D721Med (cell line): ENCODE measurements at places on chromosomes 11 and 22.

DNA sequence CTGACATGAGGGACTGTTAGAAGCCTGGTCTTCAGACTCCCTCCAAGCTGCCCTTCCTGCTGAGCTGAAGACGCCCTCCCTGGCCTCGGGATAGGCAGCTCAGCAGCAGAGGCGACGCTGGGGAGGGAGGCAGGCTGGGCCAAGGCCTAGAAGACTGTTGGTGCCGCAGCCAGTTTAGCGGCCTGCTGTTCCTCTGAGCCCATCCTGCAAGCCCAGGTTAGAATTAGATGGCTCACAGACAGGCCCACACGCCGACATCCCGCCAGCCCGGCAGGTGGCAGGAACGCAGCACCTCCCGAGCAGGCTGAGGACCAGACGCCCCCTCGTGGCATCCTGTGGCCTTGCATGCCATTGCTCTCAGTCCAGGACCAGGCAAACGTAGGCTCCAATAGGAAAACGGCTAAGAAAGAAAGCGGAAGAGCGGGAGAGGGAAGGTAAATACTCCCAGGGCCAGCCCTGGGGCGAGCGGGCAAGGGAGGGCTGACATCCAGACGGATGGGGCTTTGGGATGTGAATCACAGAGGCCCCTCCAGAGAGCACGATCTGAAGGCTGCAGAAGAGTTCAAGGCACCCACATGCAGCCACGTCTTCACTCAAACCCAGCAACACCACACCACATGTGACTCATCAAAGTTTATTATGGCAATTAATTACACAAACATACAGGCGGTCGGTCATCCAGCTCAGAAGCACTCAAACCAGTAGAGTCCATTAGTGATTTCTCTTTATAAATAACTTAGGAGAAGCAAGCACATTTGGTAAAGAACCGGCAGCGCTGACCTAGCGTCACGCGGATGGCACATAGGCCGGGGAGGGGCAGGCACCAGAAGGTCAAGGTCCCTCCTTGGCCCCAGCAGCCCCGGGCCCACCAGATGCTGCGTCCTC, 27.6 kb downstream of the CD5 start:
- peak; percentile 100 for DNase-seq

GRCh38 chr11:87141980-87142514, 104.3 kb downstream of the TMEM135 start:
- DNase-seq, result no peak

- DNase-seq, result no peak
Observed at GRCh38 chr11:72773291-72773690, 20.6 kb downstream of the STARD10 start.

DNA sequence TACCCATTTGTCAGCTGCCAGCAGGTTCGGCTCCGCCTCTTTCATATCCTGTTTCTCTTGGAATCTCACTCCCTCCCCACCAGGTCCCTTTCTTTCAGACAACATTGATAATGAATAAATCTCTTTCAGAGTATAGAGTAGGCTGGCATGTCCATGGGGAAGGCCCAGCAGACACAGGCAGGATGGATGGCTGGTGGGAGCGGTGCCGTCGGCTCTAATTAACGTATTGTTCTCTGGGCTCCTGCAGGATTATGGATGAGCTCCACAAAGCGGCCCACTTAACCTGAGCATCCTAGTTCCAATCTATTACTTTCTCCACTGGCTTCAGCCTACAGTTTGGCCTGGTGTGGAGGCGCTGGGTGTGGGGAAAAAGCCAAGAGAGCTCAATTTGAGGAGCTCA, 588.0 kb downstream of the BUD13 start:
- DNase-seq, result no peak

DNA sequence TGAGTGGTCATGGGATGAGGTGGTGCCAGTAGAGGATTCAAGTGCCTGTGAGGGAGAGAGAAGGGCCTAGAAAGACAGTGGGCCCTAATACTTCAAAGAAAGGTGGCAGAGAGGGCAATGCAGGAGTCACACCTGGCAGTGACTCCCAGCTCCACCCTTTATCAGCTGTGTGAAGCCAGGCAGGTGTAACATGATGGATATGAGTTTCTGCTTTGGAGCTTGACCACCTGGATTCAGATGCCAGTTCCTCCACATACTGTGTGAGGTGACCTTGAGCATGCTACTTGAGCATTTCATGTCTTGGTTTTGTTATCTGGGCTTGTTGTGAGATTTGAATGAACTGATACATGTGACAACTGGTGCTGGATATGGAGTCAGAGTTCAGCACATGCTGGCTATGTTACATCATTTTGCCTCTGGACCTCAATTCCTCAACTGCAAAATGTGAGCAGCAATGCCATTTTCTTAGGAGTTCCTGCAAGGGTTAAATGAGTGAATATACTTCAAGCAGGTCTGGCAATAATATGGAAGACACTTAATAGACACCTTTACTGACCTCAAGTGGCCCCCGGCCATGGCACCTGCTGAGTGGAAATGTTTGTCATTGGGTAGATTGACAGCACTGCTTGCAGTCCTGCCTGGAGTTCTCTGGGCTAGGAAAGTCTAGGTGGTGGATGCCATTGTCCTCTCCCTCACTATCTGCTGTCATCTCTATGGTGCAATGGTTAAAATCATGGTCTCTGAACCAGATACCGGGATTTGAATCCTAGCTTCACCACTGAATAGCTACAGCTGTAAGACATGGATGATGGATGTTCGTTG, 83.3 kb downstream of the MICAL2 start:
- DNase-seq, result no peak

GRCh38 chr11:114447892-114448291, 8.6 kb downstream of the REXO2 start:
- no peak for DNase-seq

DNA sequence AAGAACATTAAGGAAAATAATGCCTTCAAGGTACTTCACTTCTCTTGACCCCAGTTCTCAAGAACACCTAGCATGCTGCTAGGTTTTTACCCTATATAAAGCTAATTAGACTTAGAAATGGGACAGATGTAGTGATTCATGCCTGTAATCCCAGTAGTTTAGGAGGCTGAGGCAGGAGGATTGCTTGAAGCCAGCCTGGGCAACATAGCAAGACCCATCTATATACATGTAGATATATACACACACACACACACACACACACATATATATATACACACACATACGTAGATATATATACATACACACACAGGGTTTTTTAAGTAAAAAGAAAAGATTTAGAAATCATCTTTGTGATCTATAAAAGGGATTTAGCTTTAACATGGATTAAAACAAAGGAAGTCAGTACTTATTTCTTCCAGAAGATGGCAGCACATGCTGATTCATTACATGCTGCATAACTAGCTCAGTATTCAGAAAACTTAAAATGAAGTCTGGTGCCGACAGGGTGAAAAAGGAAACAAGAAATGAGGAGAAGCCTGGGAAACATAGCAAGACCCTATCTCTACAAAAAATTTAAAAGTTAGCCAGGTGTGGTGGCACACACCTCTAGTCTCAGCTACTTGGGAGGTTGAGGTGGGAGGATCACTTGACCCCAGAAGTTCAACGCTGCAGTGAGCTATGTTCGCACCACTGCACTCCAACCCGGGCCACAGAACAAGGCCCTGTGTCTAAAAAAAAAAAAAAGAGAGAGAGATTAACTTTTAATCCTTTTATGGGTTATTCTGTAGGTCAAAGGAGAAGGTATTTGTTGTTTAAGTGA, 28.5 kb upstream of the RBX1 start:
- no peak for DNase-seq

DNA sequence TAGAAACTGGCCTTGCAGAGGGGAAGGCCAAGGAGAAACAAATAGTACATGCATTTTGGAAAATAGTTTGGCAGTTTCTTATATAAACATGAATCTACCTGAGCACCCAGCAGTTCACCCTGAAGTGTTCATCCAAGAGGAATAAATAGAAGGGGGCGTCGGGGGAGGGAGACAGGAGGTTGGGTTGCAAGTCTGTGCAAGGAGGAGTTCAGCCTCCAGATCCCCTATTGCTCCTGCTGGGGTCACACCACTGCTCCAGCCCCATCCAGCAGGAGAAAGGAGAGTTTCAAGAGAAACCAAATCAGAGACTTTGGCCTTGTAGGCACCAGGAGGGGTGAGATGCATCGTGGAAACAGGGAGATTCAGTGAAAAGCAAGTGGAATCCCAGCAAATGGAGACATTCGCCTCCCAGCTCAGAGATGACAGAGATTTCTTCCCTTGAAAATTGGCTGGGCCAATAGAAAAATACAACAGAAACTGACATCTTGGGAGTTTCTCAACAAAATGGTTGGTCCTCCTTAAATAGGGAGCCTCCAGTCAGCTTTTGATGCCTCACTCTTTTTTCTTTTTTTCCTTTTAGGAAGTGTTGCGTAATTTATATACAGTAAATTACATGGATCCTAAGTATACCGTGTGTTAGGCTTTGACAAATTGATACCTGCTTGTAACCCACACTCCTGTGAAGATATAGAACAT, 34.1 kb downstream of the OTOG start:
- DNase-seq, result no peak

DNA sequence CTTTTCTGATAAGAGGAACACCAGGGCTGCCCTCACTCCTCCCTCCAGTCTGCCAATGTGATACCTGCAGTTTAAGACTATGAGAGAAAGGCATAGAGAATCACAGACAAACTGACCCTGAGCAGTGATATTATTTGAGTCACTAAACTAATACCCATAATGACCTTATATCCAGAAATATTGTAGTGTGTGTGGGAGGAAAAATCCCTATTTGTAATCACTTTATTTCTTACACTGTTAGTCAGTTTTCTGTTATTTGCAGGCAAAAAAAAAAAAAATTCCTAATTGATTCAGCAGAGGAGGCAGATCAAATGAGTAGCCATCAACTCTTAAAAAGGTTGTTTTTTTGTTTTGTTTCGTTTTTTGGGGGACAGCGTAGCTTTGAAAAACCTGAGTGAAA, 82.5 kb downstream of the MAML2 start:
- DNase-seq, result no peak

DNA sequence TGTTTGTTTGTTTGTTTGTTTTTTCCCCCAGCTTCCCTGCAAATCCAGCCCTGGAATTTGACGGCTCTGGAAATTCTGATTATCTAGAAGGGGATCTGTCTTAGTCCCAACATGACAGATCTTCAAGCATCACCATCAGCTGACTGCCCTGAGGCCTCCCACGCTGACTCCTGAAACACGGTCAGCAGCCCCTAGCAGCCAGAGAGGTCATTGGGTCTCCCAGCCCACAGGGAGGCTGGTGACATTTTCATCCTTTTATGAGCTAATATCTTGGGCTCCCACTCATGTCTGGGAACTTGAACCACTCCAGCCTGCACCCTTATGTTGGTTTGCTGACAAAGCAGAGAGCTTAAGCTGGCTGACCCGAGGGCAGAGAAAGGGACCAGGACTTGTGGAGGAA, 66.0 kb upstream of the TIMP3 start:
- no peak for DNase-seq

DNA sequence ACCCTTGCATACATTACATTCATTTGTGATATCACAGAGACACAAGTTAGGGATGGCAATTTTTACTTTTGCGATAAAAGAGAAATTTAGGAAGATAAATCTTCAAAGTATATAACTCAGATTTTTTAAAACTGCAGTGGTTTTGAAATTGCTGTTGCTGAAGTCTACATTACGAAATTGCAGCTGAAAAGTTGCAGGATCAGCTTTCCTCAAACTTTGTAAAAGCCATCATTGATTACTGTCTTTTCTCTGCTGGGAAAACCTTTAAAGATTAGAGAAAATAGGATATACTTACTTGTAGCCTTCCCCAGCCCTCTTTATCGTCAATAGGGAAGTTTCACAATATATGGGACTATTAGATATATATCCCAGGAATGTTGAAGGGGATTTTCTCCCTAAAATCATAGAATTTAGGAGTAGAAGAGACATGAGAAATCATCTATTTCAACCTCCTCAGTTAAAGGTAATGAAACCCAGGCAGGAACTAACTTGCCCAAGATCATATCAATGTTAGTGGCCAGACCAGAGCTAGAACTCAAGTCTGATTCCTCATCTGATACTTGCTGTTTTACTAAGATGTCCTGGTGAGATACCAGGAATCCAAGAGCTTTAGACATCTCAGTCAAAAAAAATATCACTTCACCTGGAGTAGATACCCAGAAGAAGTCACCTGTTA, 10.4 kb upstream of the AGBL2 start:
- DNase-seq, result no peak

GRCh38 chr22:33766091-33766490, 154.2 kb downstream of the LARGE1 start:
- DNase-seq, result no peak

- no peak for DNase-seq
Observed at GRCh38 chr11:110463153-110463552, 33.4 kb downstream of the FDX1 start.

DNA sequence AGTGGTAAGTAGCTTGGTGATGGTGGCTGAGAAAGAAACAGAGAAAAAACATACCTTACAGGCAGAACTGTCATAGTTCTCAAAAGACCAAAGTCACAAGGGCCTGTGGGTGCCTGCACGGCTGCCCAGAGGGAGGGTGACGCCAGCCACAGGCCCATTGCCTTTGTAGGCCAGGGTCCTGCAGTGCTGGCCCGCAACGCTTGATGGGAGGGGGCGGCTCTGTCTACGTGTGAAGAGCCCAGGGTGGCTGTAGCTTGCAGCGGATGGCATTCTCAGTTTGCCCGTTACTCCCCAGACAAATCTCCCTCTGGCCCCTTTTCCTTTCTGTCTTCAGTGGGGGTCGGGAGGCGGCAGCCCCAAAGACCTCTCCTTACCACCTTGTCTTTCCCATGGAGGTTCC, 24.7 kb upstream of the B3GAT1 start:
- no peak for DNase-seq

DNA sequence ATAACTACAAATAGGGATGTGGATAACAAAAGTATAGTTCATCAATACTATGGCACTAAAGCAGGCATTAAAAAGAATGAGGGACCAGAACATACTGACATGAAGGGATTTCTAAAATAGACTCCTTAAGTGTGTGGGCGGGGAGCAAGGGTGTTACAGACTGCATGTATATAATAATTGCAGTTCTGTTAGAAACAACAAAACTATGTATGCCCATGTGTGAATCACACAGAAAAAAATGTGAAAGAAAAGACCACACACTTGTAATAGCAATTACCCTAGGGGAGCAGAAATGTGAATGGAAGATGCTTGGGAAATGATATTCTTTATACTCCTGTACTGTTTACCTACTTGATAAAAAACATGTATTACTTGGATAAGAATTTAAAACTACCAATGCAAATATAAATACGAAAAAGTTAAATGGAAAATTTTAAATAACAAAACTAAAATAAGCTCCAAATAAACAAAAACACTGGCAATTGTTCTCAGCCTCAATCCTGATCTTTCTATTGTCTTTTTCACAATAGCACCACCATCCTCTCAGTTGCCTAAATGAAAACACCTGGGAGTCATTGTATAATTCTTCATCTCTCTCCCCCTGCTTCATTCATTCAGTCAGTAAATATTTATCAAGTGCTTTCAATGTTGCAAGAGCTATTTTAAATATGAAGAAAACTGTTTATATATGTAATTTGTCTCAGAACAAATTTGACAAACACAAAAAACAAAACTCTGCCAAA, 129.8 kb downstream of the FCHSD2 start:
- DNase-seq, result no peak

DNA sequence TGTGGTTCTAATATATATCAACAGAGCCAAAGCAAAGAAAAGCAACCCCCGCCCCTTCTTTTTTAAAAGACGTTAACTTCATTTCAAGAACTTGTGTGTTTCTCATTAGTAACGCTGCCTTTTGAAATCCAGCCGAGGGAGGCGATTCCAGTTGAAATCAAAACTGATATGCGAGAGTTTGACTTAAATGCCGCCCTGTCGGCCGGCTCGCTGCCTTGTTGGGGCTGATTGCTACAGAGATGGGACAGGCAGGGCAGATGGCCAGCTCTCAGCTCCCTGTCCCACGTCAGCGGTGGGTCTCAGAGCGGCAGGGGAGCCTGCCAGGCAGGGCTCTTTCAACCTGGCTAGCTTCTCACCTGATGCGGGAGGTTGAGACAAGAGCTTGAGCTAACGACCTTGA, 51.9 kb upstream of the ALX4 start:
- DNase-seq, result no peak
